ENCODE measurements at places on chromosomes 4 and X. TPM values are rescaled to one million over a fixed set of nuclear protein-coding genes. Genes with fewer than 3 reads are reported as not detected.

DNA sequence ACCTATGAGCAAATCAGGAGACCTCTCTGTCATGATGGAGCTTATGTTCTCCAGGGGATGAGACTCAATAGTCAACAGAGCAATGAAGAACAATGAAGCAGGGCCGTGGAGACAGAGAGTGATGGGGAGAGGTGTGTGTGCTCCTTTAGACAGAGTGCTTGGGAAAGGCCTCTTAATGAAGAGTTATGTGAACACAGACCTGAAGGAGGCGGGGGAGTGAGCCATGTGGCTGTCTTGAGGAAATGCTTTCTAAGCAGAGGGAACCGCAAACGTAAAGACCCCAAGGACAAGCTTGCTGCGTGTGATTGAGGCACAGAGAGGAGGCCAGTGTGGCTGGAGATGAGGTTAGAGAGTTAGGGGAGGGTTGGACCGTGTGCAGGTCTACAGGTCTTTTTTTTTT, 53.1 kb downstream of the CHRNA9 start:
- H3K36me3 ChIP-seq, result no peaks in the 10 kb centered on the region
- no peak overlapping the region for H3K4me3 ChIP-seq
- H3K4me1 ChIP-seq, result no peaks in the 10 kb centered on the region
- no peak overlapping the region for H3K27ac ChIP-seq
- no peaks in the 10 kb centered on the region for H3K27me3 ChIP-seq

DNA sequence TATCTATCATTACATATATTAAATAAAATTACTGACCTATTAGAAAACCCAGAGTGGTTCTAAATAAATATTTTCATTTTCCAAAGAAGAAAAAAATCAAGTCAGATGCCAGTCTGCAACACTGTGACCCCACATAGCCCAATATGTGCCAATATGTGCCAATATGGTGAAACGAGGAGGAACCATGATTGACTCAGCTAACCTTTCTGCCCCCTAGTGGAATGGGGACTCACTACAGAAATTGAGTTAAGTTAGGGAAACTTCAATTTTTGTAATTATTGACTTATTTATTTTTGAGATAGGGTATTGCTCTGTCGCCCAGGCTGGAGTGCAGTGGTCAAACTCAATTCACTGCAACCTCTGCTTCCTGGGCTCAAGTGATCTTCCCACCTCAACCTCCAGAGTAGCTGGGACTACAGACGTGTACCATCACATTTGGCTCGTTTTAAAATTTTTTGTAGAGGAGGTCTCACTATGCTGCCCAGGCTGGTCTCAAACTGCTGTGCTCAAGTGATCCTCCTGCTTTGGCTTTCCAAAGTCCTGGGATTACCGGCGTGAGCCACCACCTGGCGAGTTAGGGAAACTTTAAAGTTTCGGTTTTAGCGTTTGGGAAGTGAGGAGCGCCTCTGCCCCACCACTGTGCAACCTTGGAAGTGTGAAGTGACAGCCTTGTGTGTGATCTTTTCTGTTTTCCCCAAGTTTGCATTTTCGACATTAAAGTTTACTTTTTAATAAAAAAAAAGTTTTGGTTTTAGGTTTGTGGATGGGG, 116.8 kb upstream of the SHISA3 start:
- H3K4me3 ChIP-seq, result no peak overlapping the region
- no peaks in the 10 kb centered on the region for H3K4me1 ChIP-seq
- no peak overlapping the region for H3K27ac ChIP-seq
- peak; percentile 58 for DNase-seq
- no peaks in the 10 kb centered on the region for H3K36me3 ChIP-seq

- H3K4me1 ChIP-seq, result no peaks in the 10 kb centered on the region
- peaks cover 38% of the 10 kb centered on the region for H3K27me3 ChIP-seq
- H3K36me3 ChIP-seq, result no peaks in the 10 kb centered on the region
- no peak for DNase-seq
Observed at GRCh38 chrX:68705986-68706385, 58.5 kb downstream of the STARD8 start.

DNA sequence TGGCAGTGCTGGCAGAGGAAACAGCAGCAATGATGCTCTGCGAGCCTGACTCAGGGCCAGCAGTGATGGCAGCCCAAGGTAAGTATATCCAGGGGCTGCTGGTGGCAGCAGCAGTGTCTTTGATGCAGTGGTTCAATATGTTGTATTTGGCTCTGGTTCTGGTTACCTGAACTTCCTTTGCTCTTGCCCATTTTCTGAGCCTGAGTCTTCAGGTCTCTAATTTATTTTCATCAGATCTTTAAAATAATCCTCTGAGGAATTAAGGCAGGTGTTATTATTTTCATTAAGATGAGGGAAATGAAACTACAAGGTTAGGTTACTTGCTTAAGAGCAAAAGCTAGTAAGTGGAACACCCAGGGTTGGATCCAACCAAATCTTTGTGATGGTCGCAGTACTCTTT, 102.8 kb upstream of the BMP2K start:
- H3K27me3 ChIP-seq, result no peaks in the 10 kb centered on the region
- H3K27ac ChIP-seq, result no peak overlapping the region
- DNase-seq, result no peak

PWWP3B gene
- total RNA-seq, result 0.26 TPM

GRCh38 chrX:69303231-69303630, 138.0 kb upstream of the PJA1 start:
- H3K27me3 ChIP-seq, result peaks cover 58% of the 10 kb centered on the region
- no peak overlapping the region for H3K27ac ChIP-seq
- no peaks in the 10 kb centered on the region for H3K4me1 ChIP-seq
- no peak overlapping the region for H3K4me3 ChIP-seq

DNA sequence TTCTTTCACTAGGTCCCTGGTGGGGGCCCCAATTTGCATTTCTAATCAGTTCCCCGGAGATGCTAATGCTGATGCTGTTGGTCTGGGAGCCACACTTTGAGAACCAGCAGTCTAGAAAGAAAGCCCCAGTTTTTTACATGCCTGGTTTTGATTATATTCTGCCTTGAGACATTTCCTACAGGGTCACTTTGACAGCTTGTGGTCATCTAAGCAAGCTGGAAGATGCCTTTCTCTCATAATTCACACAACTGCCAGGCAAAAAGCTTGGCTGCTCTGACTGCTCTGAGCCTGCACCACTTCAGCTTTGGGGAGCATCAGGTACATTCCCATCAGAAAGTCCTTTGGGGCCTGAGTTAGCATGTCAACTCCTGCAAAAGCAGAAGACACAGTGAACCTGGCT, 5.9 kb upstream of the PLAC1 start:
- no peaks in the 10 kb centered on the region for H3K36me3 ChIP-seq
- no peak overlapping the region for H3K27ac ChIP-seq
- DNase-seq, result no peak
- H3K4me3 ChIP-seq, result no peak overlapping the region

SLC26A1 gene
- 0.16 TPM for total RNA-seq

MMAA gene
- total RNA-seq, result 9.7 TPM

DNA sequence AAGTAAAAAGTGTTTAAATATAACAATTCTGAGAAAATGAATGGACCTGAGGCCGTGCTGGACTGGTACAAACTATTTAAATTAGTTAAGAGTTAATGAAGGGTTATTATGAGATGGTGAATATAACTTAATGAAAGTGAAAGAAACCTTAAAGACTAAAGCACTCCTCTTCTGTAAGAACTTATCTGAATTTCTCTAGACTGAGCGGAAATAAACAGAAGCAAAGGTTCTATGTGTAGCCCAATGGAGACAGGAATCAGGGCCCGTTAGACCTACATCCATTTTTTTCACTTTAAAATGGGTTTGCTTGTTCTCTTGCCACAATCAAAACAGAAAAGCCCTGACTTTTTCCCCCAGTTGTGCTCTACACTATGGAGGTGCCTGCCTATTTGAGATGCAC, 14.9 kb downstream of the AMMECR1 start:
- H3K27me3 ChIP-seq, result peaks cover 63% of the 10 kb centered on the region
- no peaks in the 10 kb centered on the region for H3K36me3 ChIP-seq
- no peak for DNase-seq
- no peak overlapping the region for H3K27ac ChIP-seq
- no peaks in the 10 kb centered on the region for H3K4me1 ChIP-seq

GRCh38 chr4:186400676-186401075, 134.7 kb downstream of the F11 start:
- DNase-seq, result peak; percentile 44
- no peaks in the 10 kb centered on the region for H3K27me3 ChIP-seq
- H3K36me3 ChIP-seq, result no peaks in the 10 kb centered on the region
- H3K4me1 ChIP-seq, result no peaks in the 10 kb centered on the region
- H3K27ac ChIP-seq, result no peak overlapping the region

GRCh38 chr4:186037692-186038658, 31.0 kb upstream of the TLR3 start:
- H3K4me1 ChIP-seq, result no peaks in the 10 kb centered on the region
- no peaks in the 10 kb centered on the region for H3K27me3 ChIP-seq
- DNase-seq, result peak; percentile 79
- no peaks in the 10 kb centered on the region for H3K36me3 ChIP-seq
- H3K27ac ChIP-seq, result no peak overlapping the region

Measured in MCF 10A (cell line).